A673 (cell line): ENCODE measurements at places on chromosomes 3 and 15. TPM values are rescaled to one million over a fixed set of nuclear protein-coding genes. Genes with fewer than 3 reads are reported as not detected.

The ACAN gene
- not detected in 2 replicates for total RNA-seq

The THAP10 gene
- total RNA-seq: 6.2 and 6.6 TPM in 2 replicates

The CIDEC gene
- not detected in 2 replicates for total RNA-seq

The CACNA2D3 gene
- total RNA-seq: not detected in 2 replicates

The P3H2 gene
- total RNA-seq: 19.6 and 21.7 TPM in 2 replicates

The ANKRD34C gene
- not detected in 2 replicates for total RNA-seq

DNA sequence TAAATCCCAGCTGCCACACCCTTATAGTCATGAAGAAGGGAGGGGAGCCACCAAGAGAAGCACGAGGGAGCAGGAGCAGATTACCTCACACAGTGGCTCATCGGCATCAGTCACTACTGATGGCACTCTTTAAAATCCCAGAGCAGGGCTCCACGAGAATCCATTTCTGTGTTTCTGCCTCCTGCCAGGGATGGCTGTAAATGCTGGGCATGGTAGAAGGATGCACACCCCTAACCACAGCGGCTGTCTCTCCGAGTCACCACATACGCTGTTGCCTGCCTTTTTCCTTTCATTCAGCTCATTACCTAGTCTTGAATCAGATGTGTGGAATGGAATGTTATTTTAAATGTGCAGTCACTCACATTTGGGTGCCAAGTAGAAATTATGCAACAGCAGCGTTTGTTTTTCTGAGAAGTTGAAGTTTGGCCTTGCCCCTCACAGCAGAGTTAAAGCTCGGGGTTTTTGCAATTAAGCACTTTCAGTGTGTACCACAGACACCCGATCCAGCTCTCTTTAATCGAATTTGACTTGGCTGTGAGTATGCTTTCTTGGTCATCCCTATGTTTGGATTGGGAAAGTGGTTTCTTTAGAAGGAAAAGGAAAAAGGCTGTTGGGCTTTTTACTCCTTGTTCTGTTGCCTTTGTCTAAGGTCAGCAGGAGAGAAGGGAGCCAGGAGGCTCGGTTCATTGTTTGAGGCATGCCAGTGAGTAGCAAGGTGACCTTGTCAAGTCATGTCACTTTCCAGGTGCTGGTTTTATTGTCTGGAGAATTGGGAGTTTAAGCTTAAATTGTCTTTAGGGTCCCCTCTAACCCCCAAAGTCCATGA, 284.2 kb upstream of the TPM1 start:
- H3K4me1 ChIP-seq: peaks cover 11% of the 10 kb centered on the region
- H3K27ac ChIP-seq: no peak overlapping the region
- no peak overlapping the region for H3K4me3 ChIP-seq
- peak; percentile 35 for DNase-seq

DNA sequence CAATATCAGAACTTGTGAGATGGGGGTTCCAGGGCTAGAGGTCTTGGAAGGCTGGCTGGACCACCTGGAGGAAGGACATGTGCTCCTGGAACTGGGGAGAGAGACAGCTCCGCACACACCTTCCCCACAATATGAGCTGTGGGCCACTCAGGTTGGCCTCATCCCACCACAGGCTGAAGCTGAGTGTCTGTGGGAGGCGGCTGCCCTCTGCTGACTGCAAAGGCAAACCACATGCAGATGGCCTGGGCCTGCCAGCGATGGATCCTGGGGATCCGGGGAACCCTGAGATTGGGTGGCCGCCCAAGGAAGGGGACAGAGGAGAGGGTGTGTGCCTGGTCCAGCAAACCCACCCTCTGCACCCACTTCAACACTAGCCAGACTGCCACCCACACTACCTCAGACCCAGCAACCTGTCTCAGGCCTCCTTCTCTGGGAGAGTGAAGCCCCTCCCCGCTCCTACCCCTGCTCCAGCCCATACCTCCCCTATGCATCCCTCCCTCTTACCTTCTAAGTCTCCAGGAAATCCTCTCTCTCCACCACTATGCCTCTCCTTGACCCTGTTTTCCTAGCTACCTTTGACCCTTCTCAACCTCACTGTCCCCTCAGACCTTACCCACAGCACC, 44.8 kb downstream of the CYP11A1 start:
- no peaks in the 10 kb centered on the region for H3K27me3 ChIP-seq
- no peak overlapping the region for H3K27ac ChIP-seq
- no peak overlapping the region for H3K4me3 ChIP-seq
- H3K36me3 ChIP-seq: no peaks in the 10 kb centered on the region

DNA sequence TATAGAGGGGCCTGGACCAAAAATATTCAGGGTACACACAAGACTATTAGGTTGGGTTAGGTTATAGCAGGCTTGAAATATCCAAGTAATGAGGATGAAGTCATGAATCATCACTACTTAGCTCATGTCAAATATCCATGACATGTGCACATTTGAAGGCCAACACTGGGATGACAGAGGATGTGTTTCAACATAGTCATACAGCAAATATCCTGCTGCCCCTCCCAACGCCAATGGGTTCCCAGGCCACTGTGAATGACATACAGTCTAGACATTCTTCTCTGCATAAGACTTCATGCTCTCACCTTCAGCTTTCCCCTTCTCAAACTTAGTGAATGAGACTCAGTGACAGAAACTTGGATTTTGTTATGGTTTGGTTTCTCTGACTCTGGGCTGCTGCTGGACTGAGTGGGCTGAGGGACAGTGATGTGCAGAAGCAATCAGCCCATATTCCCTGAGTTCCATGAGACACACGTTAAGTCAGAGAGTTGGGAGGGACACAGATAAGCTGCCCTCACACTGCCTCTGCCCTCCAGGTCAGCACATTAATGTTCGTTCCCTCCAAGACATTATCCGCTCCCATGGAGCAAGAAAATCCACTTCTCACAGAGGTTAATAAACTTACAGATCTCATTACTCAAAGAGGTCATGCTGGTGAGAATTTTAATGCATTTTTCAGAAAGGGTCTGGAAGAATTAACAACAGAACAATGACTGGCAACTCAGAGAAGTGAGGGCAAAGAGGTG, 15.4 kb downstream of the HOMER2 start:
- H3K4me3 ChIP-seq: no peak overlapping the region
- H3K27me3 ChIP-seq: peaks cover 4% of the 10 kb centered on the region
- DNase-seq: no peak
- no peak overlapping the region for H3K27ac ChIP-seq

DNA sequence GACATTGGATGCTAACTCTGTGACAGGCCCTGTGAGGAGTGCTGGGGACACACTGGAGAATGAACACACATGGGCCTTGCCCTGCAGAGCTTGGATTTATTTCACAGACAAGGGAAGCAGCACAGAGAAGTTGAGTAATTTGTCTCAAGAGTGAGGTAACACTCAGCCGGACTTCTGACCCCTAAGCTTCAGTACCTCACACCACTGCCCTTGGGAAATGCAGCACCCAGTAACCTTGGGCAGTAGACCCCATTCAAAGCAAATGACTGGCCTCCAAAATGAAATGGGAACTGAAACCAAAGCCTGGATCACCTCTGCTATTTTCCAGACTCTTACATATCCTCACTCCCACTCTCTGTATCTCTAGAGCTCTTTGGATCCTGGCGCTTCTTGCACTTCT, 37.3 kb downstream of the RFT1 start:
- H3K27me3 ChIP-seq: no peaks in the 10 kb centered on the region
- no peaks in the 10 kb centered on the region for H3K4me1 ChIP-seq
- H3K4me3 ChIP-seq: no peak overlapping the region
- H3K36me3 ChIP-seq: no peaks in the 10 kb centered on the region
- no peak for DNase-seq
- H3K27ac ChIP-seq: no peak overlapping the region

DNA sequence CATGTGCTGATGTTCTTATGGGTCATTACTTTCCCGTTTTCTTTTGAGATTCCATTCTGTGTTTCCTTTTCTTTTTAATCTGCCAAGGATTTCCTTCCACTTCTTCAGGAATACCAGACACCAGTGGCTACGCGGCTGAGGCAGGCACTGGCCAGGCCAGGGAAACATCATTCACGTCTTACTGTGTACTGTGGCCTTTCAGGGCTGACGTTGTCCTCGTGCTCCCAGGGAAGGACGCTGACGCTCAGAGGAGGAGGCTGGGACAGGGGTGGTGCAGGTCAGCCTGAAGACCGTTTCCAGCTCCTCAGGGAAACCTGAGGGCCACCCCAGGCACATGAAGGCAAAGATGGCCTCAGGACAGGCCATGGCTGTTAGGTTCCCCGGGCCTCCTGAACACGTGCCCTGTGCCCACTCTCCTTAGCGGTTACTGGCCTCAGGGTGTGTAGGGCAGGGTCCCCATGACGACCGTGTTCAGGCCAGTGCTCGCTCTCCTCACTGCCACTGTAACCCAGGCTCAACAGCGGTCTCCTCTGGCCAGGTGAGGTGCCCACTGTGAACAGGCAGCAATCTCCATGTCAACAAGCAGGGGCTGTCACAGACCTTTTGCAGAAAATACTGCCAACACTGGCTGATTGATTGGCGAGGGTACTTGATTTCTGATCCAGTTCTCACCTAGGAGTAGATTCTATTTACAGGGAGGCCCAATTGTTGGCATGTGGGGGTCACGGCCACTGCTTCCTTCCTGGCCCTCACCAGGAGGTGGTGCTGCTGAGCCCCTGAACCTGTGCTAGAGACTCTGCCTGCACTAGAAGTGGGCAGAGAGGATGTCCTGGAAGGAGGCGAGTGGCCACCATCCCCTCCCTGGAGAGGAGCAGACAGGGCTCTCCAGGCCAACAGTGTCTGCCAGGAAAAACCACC, 169.5 kb downstream of the ATP10A start:
- no peaks in the 10 kb centered on the region for H3K36me3 ChIP-seq
- H3K4me3 ChIP-seq: no peak overlapping the region
- H3K27ac ChIP-seq: no peak overlapping the region
- no peaks in the 10 kb centered on the region for H3K4me1 ChIP-seq

- H3K36me3 ChIP-seq: no peaks in the 10 kb centered on the region
- no peak for DNase-seq
- no peak overlapping the region for H3K27ac ChIP-seq
- no peak overlapping the region for H3K4me3 ChIP-seq
Observed at GRCh38 chr15:22267761-22268160, 187.4 kb downstream of the OR4M2 start.

DNA sequence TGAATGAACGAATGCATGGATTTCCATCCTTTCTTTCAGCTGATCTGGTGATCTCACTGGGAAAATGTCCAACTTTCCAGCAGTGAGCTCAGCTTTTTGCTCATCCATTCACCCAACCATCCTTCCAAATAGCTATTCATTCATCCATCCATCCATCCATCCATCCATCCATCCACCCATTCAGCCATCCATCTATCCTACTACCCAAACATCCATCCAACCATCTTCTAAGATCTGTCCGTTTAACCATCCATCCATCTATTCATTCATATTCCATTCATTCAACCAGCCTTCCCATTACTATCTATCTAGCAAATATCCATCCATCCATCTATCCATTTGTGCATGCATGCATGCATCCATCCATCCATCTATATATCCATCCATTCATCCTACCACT, 39.4 kb downstream of the WNT7A start:
- no peaks in the 10 kb centered on the region for H3K36me3 ChIP-seq
- H3K27me3 ChIP-seq: no peaks in the 10 kb centered on the region
- H3K4me1 ChIP-seq: no peaks in the 10 kb centered on the region
- no peak overlapping the region for H3K4me3 ChIP-seq
- no peak overlapping the region for H3K27ac ChIP-seq

DNA sequence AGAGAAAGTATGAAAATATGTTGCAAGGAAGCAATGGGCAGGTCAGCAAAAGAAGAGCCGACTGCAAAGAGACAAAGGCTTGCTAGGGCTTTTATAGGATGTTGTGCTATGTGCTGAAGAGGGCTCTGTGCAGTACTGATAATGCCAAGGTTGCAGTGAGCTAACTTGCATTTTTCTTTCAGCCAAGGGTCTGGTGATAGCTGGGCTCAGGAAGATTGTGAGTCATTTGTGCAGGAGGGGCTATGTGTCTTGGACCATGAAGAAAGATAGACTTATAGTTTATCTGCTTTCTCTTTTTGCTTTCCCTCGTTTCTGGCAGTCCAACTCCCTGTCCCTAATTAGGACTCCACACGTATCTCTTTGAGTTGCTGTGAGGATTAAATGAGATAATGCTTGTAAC, 64.5 kb upstream of the LRIG1 start:
- no peaks in the 10 kb centered on the region for H3K36me3 ChIP-seq
- no peak overlapping the region for H3K4me3 ChIP-seq
- no peak for DNase-seq
- H3K27me3 ChIP-seq: no peaks in the 10 kb centered on the region
- no peak overlapping the region for H3K27ac ChIP-seq
- no peaks in the 10 kb centered on the region for H3K4me1 ChIP-seq

GRCh38 chr3:7759630-7760029, 742.0 kb upstream of the LMCD1 start:
- H3K27ac ChIP-seq: no peak overlapping the region
- H3K36me3 ChIP-seq: no peaks in the 10 kb centered on the region
- H3K4me3 ChIP-seq: no peak overlapping the region
- no peak for DNase-seq
- H3K4me1 ChIP-seq: no peaks in the 10 kb centered on the region
- no peaks in the 10 kb centered on the region for H3K27me3 ChIP-seq

GRCh38 chr15:57604507-57604906, 12.8 kb downstream of the MYZAP start:
- H3K27ac ChIP-seq: no peak overlapping the region
- no peak for DNase-seq
- no peaks in the 10 kb centered on the region for H3K36me3 ChIP-seq
- peaks cover 6% of the 10 kb centered on the region for H3K27me3 ChIP-seq
- H3K4me3 ChIP-seq: no peak overlapping the region
- no peaks in the 10 kb centered on the region for H3K4me1 ChIP-seq

GRCh38 chr15:91308199-91308598, 208.1 kb downstream of the SV2B start:
- no peak for DNase-seq
- no peaks in the 10 kb centered on the region for H3K27me3 ChIP-seq
- H3K4me3 ChIP-seq: no peak overlapping the region

DNA sequence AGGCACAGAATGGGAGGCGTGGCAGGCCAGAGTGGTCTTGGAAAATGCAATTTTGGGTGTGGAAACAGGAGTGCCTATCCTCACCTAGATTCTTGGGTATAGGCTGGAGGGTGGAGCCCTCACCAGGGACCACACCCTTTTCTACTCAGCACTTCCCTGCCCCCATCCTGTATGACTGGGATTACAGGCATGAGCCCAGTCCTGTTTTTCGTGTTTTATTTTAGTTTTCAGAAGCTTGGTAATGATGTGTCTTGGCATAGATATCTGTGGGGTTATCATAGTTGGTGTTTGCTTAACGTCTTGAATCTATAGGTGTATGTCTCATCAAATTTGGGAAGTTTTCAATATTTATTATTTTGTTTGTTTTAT, 248.7 kb upstream of the CBLB start:
- no peak for DNase-seq
- H3K27ac ChIP-seq: no peak overlapping the region
- no peaks in the 10 kb centered on the region for H3K27me3 ChIP-seq
- no peaks in the 10 kb centered on the region for H3K4me1 ChIP-seq

- H3K27me3 ChIP-seq: no peaks in the 10 kb centered on the region
- no peak overlapping the region for H3K27ac ChIP-seq
- no peaks in the 10 kb centered on the region for H3K36me3 ChIP-seq
- DNase-seq: no peak
Observed at GRCh38 chr3:174120997-174121396, 723.5 kb downstream of the NLGN1 start.

- H3K4me1 ChIP-seq: no peaks in the 10 kb centered on the region
- H3K36me3 ChIP-seq: no peaks in the 10 kb centered on the region
- no peak for DNase-seq
- H3K27me3 ChIP-seq: no peaks in the 10 kb centered on the region
- H3K27ac ChIP-seq: no peak overlapping the region
- no peak overlapping the region for H3K4me3 ChIP-seq
Observed at GRCh38 chr15:31162721-31163510, 61.4 kb upstream of the TRPM1 start.
